ENCODE measurements at places on chromosomes 1 and 21.

GRCh38 chr1:26102526-26102925, 9.1 kb upstream of the PDIK1L start:
- DNase-seq: no peak

GRCh38 chr1:218739426-218739825, 394.3 kb downstream of the TGFB2 start:
- DNase-seq: no peak

DNA sequence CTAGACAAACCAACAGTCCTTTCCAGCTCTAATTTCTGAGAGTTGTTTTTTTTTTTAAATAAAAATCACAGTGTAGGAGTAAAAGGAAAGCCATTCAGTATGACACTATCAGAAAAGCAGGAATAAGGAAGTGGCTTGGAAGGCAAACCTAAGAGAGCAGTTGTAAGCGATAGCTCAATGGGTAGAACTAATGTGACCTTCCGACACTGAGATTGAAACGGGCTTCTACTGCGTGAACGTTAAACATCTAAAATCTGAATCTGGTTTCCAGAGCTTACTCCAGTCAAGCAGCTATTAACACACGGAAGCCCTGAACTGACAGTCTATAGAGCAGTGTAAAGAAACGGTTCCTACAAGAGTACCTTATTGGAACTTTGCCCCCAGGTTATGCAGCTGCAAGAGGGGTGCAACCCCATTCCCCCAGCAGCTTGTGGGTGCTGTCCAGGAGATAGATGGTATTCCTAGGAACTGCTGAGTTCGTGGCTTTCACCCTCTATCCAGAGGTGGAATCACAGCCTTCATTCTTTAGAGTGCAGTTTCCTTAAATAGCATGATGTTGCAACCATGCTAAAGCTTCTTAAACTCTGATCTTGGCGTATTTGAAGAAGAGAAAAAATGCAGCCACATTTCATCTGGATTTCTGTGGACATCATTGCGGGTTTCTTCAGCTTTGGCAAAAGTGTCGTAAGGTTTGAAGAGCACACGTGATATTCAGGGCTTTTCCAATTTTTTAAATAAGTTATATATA, 3.3 kb upstream of the IRF2BP2 start:
- no peak for DNase-seq

DNA sequence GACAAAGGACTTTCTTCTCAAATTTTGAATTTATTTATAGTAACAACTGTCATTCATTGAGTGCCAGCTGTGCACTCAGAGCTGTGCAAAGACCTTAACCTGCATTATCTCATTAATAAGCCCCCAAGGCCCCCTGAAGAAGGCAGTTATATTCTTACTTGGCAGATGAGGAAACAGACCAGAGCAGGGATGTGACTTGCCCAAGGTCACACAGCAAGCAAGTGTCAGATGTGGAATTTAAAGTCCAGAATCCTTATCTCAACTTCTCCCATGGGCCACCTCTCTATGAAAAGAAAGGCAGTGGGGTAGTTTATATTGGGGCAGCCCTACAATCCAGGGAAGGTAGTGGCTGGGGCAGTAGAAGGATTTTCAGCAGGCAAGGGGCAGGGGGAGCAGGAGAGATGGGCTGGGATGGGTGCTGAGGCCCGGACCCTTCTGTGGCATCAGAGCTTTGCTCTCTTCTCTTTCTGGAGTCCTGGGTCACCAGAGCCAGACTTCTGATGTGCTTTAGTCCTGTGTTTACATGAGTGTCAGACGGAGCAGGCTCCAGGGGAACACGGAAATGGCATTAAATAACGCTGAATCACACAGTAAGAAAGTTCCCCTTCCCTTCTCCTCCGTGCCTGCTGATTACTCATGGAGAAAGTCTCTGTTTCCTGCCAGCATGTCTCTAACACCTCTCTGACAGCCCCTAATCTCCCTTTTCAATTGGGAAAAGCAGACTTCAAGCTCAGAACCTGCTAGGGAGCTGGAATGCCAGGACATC, 39.5 kb downstream of the EPHB2 start:
- DNase-seq: no peak

DNA sequence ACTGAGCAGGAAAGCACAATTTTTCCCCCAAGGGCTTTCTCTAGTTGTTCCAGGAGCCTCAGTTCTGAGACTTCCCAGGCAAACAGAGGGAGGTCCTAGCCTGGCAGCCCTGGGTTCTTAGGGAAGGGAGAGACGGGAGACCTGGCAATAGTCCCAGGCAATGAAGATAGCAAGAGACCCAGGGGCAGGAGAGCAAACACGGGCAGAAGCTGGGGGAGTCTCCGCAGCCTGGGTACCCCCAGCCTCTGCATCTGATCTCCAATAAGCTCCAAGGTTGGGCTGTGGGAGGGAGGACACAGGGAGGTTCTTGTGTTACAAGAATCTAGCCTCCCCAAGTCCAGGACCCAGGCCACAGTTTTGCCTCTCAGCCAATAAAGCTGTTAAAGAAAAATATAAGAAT, 2.4 kb downstream of the BLACAT1 start:
- no peak for DNase-seq

- no peak for DNase-seq
Observed at GRCh38 chr1:237258871-237259270, 216.9 kb downstream of the RYR2 start.

- DNase-seq: no peak
Observed at GRCh38 chr1:88800382-88801051, 90.8 kb downstream of the GTF2B start.

DNA sequence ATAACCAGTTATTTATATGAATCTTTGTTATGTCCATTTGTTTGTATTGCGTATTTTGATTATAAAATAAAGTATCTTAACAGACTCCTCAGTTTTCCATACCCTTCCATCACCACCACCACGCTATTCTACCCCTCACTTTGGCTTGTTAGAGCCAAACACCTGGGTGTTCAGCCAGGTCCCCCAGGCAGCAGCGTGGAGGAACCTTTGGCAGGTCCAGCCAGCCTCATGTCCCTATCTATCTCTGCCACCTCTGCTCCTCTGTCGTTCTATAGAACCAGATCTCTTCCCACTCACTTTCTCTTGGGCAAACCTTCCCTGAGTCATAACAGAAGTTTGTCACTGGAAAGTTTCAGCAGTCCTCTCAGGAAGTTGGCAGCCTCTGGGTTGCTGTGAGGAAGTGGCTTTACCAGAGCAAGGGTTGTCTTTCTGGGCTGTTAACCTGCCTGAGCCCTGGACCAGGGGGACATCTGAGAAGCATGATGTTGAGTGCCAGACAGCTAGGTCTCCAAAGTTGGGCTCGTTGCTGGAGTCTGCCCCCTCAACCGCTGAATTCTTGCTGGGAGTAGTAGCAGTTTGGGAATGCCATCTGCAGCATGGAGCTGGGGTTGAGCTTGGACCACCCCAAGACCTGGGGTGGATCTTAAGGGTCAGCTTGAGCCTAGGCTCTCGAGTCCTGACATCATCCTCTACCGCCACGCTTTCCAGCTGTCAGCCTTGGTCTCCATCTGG, 996 bp upstream of the SH3BGRL3 start:
- DNase-seq: no peak

DNA sequence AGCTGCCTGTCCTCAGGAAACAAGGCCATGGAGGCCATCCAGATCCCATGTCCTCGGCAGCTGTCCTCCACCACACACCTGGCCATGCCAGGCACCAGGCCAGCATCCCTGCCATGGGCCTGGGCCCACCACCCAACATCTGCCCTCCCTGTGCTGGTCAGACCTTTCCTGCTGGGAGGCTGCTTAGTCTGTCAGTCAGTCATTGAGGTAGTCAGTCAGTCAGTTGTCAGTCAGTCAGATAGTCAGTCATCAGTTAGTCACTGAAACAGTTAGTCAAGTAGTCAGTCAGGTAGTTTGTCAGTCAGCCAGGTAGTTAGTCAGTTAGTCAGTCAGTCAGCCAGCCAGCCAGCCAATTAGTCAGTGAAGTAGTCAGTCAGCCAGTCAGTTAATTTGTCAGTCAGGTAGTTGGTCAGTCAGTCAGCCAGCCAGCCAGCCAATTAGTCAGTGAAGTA, 17.2 kb downstream of the KRTAP10-1 start:
- no peak for DNase-seq

DNA sequence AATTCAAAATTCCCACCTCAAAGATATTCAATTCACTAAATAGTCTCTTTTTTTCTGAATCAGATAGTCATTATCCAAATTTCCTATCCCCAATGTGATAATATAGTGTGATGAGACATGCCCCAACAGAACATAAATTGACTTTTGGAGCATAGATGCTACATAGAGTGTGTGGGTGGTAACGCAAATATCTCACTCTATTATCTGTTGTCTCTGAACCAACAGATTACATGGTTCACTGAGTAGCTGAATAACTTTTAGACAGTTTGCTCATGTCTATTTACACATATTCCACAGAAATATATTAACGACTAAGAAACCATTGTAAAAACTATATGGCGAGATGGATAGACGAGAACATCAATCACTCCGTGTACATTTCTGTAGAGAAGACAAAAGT, 209.9 kb downstream of the BARHL2 start:
- DNase-seq: no peak

- no peak for DNase-seq
Observed at GRCh38 chr1:54095546-54096226, 42.3 kb downstream of the TCEANC2 start.

- DNase-seq: no peak
Observed at GRCh38 chr21:31348188-31348587, 4.1 kb upstream of the TIAM1 start.

- DNase-seq: no peak
Observed at GRCh38 chr1:181180407-181181031, 92.0 kb downstream of the IER5 start.

DNA sequence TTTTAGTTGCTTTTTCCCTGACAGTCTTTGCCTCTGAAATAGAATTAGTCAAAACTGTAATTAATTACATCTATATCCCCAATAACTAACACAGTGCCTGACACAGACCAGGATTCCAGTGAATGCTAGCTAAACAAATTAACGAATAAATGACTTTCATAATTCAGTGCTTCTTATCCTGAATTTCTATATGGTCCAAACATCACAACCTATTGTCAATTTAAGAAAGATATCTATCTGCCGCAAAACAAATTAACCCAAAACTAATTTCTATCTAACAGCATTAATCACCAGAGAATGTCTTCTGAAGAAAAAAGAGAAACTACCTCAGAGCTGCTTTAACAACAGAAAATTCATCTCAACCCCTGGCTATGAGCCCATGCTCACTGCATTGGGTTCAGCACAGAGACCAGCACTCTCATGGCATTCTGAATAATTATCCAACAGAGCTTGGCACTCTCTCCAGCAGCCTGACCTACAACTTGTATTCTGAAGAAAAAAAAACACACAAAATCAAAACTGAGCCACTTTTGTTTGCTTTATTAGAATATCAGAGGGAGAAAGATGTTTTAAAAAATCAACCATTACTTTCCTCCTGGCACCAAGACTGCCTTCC, 547.3 kb upstream of the BEND5 start:
- no peak for DNase-seq

GRCh38 chr1:223038288-223039006, 104.6 kb downstream of the TLR5 start:
- DNase-seq: no peak

DNA sequence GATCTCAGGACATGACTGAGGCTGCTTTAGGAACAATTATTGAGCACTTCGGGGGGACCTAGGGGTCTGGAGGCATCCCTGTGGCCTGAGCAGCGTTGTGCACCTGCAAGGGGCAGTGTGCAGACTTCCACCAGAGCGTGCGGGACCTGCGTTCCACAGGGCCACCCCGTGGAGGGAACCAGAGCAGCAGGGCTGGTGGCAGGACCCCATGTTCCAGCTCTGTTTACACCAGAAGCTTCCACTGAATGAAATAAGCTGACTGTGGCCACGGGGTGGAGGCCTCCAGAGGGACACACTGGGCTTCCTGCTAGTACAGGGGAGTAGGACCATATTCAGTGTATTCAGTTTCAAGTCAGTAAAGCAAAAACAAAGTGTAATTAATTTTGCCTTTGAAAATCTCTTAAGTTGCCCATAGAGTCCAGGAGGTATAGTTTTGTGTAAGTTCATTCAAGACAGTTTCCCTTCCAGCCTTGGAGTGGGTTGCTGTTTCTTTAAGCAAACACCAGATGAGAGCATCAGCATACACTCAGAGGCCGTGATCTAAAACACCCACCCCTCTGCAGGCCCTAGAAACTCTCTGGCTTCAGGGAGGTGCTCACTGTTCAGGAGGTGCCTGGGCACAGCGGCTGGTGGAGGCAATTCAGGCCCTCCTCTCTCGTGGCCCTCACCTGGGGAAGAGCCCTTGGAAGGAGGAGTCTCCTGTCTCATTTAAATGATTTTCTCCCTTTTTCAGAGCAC, 16.6 kb downstream of the SLC1A7 start:
- DNase-seq: no peak

DNA sequence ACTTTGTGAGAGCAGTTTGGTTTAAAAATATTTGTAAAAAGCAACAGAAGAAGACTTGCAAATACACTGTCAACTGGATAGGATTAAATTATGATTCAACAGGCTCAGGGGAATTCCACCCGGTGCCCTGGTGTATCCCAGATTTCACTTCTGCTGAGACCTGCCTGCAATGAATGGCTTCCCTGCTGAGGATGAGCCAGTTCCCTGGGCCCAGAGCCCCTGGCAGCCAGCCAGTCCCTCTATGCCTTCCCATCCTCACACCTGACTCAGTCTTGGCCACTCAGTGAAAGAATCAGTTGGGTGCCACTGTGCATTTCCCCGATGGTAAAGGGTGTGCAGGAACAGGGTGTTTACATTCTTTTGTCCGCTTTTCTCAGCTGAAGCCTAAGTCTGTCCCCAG, 64.4 kb downstream of the KCTD3 start:
- no peak for DNase-seq

GRCh38 chr1:91015358-91015780, 6.5 kb downstream of the ZNF644 start:
- DNase-seq: no peak

- no peak for DNase-seq
Observed at GRCh38 chr1:169184812-169185211, 78.3 kb downstream of the ATP1B1 start.

DNA sequence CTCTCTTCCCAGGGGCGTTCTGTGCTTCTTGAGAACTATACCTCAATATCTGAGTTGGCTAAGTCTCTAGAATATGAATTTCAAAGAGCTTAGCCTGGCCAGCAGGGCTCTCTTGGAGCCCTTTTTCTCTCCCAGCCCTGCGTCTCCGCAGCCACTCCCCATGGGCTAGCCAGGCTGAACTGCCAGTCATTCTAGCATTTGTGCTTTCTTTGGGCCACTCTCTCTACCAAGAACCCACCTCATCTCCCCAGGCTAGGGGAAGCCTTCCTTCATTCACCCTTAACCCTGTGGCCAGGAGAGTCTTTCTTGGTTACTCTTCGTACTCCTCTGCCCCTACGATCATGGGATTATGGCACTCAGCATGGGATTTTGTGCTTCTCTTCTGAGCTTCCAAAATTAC, 18.2 kb downstream of the ABCG1 start:
- no peak for DNase-seq

DNA sequence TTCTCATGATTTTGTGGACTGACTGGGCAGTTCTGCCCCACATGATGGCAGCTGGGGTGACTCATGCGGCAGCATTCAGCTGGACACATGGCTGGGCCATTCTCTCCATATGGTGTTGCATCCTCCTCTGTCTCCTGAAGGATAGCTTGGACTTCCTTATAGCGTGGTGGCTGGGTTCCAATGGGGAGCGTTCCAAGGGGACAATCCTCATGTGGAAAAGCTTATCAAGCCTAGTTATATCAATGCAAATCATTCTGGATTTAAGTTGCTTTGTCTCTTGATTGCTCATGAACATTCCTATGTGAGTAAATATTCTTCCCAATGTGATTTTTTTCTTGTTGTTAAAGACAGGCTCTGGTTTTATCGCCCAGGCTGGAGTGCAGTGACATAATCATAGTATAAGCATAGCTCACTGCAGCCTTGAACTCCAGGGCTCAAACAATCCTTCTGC, 13.2 kb upstream of the SLC2A1 start:
- no peak for DNase-seq

GRCh38 chr1:215766521-215766920, 199.4 kb downstream of the KCTD3 start:
- DNase-seq: no peak

Data from stimulated activated CD8-positive, alpha-beta memory T cell treated with anti-CD3 and anti-CD28 coated beads, Interleukin-4, amount 100 ng/mL, for 4 hours (primary cell).